ENCODE measurements at places on chromosomes 12 and 14. TPM values are rescaled to one million over a fixed set of nuclear protein-coding genes. Genes with fewer than 3 reads are reported as not detected.

- DNase-seq, result no peak
Measured at GRCh38 chr12:13745111-13745860, 236.1 kb downstream of the GRIN2B start.

DNA sequence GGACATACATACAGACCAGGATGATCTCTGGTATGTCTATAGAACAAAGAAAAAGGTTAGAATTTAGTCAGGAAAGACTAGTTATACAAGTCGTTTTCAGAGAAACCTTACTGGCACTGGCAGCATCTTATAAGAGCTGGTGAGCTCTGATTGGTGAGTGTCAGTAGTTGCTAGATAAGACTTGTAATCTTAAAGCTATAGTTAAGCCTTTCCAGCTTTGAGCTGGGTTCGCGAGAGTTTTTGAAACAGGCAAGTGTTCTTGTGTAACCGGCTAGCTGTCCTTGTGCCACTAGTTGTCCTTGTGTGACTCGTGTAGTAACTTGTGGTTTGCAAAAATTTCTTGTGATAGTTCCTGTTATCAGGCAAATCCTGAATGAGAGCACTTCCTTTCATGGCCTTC lies 740.9 kb downstream of the GALC start:
- no peak for DNase-seq

GRCh38 chr14:69612783-69613130 lies 1.4 kb downstream of the SUSD6 start:
- DNase-seq, result no peak

DNA sequence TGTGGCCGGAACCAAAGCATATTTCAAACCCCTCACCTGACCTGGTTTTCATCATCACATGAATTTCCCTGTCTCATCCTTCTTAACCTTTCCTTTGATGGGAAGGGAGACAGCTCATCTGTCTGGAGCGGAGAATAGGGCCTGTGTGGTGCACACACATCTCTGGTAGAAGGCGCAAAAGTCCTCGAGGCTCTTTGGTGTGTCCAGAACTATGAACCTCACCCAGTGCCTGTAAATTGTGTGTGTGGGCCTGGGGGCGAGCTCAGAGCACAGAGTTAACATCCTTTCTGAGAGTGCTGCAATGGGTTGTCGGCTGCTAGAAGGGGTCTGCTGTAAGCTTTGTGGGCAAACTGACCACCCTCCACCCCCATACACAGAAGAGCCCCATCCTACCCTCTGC lies 749 bp downstream of the GALNT6 start:
- DNase-seq, result no peak

GRCh38 chr12:52267266-52267665 lies 7.2 kb upstream of the KRT86 start:
- DNase-seq, result no peak

DNA sequence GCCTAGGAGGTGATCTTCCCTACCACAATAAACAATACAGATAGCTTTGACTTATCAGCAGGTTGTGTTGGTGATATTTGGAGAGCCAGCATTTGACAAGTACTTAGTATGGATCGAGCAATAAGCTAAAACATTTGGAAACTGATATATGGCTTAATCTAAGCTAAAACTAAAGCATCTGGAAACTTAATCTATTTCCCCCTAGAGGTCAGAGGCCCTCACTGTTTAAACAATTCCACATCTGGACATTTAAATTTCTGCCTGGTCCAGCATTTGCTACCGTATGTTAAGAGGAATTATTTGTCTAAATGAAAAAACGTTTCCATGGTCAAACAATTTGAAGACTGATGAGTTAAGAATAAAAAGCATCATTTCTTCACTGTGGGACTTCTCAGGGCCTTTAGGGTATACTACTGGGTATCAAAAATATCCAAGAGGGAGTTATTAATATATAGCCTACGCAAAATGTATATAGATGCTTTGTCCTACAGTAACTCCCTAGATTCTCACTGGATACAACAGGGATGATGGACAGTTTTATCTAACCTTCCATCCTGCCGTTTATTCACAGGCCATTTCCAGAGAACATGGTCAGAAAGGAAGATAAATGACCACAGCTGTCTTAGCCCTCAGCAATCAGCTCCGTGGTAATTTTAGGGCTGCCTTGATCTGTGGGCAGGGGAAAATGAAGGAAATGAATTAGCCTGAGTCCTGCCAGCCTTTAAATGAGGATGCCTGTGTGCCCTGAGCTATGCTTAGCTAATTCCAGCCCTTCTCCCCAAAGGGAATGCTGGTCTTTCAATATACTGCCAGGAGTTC lies 135.4 kb upstream of the NUDT4 start:
- no peak for DNase-seq

DNA sequence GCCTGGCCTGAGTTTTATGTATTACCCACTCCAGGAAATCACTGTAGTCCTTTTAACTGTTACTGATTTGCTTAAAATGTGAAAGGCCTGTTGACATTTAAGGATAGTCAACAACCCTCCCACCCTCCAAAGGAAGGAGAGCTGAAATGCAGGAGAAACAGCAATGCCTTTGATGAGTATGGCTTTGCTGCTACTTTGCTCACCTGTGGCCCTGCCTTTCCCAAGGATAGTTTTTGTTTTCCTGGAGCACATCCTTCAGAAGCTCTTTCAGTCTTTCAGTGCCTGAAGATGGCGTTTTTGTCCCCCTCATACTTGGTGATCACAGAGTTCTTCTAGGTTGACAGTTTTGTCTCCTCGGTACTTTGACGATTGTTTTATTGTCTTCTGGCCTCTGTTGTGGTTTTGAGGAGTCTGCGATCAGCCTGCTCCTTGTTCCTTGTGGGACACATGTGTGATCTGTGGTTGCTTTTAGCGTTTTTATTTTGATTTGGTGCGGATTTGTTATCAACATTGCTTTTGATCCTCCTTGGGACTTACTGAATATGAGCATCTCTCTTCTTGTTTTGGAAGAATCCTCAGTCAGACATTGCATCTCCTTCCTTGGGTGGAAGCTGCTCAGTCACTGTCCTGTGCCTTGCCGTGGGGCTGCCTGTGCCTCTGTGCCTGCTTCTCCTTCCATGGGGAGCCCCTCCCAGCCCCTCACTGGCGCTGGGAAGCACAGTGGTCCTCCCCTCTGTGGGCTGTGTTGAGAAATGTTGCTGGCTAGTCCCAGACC lies 17.2 kb downstream of the PACS2 start:
- no peak for DNase-seq

DNA sequence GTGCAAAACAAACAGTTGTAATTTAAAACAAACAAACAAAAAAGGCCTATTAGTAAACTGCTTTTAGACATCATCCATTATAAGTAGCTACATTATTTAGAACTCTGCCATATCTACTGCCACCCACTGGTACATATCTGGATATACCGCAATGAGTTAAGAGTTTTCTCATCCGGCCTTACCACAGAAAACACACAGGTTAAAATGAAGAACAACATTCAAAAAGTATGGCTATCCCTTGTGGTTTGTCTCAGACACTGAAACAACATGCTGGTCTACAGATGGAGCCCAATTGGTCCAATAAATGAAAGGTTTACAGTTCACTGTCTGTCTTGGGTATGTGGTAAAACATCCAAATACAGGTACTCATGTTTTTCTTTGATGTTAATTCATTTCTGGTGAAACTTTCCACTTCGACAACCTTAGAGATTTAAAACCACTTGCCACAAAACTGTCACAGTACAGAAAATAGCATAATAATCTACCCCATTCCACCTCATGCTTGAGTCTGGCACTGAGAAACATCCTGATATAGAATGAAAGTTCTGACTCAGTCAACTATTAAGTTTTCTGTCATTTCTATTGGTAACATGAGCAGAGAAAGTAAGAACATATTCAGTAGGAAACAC lies 354.3 kb downstream of the CEP128 start:
- peak; percentile 30 for DNase-seq

DNA sequence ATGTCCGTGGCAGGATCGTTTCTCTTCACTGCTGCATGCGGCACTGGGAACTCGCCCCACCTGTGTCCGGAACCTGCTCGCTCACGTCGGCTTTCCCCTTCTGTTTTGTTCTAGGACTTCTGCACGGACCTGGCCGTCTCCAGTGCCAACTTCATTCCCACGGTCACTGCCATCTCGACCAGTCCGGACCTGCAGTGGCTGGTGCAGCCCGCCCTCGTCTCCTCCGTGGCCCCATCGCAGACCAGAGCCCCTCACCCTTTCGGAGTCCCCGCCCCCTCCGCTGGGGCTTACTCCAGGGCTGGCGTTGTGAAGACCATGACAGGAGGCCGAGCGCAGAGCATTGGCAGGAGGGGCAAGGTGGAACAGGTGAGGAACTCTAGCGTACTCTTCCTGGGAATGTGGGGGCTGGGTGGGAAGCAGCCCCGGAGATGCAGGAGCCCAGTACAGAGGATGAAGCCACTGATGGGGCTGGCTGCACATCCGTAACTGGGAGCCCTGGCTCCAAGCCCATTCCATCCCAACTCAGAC lies 1.2 kb downstream of the FOS start:
- DNase-seq, result no peak

GRCh38 chr14:105045710-105046326 lies 19.4 kb downstream of the GPR132 start:
- peak; percentile 58 for DNase-seq

HCAR1 gene
- 0.53 TPM for total RNA-seq

LHX5 gene
- total RNA-seq, result not detected

KLHL42 gene
- total RNA-seq, result 14.0 TPM
